ENCODE measurements at places on chromosomes 3 and 15.
A peak's percentile ranks its signal among the peaks of the same experiment; 100 is the strongest.

DNA sequence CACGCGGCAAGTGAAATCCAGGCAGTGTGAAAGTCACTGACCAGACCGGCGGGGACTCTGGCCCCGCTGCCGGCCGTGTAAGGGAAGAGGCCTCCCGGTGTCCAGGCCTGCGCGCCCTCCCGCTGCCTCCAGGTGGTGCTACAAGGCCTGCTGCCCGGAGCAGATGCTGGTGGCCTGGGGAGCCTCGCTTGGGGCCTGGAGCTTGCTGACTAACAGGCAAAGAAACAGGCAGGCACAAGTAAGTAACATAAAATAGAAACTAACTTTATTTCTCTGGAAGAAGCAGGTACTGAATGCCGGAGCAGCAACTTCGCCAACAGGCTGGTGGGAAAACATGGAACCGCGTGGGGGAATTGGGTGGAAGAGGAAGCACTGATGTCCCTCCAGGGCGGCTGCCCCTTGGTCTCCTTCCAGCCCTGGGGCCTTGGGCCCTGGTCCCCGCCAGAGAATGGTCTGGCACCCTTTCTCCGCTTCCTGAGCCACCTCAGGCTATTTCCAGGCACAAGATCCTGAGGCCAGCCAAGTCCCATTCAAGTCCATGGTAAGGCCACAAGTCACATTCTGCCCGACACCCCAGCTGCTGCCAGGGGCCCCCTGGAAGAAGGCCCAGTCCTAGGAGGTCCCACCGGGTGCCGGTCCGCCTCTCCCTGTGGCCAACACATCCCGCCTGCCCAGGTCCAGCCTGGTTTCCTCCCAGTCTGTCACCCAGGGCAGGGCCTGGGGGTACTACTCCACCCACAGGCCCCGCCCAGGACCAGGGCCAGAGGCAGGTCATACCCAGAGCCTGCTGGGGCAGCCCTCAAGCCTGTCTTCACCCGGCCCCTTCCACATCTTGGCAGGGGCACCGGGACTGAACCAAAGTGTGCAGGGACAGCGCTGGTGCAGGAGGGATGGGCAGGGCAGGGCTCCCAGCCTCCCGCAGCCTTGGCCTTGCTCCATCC is 45.0 kb downstream of the TNK2 start:
- peak; percentile 42 for DNase-seq

DNA sequence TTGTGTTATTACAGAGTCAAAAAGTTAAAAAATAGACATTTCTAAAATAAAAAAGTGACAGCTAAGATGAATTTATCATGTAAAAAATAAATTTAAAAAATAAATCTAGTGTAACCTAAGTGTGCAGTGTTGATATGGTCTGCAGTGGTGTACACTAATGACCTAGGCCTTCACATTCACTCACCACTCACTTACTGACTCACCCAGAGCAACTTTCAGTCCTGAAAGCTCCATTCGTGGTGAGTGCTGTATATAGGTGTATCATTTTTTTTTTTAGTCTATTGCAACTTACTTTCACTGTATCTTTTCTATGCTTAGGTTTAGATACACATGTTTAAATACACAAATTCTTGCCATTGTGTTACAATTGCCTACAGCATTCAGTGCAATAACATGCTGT is 459.4 kb upstream of the ROBO1 start:
- DNase-seq, result no peak

DNA sequence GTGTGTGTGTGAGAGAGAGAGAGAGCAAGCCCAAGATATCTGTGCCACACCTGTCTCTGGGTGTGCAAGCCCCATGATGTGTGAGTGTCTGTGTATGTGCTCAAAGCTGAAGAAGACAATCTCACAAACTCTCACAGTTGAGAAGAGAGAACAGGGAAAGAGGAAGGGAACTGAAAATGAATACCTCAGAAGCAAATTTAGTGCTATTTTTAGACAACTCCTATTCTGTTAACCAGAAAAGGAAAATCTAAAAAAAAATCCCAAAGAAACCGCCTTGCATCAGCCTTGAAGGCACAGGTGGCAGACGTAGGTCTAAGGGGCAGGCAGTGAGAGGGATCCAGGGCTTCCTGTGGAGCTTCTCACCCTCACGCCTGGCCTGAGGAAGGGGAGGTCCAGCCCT is 47.8 kb downstream of the ATP2B2 start:
- no peak for DNase-seq

DNA sequence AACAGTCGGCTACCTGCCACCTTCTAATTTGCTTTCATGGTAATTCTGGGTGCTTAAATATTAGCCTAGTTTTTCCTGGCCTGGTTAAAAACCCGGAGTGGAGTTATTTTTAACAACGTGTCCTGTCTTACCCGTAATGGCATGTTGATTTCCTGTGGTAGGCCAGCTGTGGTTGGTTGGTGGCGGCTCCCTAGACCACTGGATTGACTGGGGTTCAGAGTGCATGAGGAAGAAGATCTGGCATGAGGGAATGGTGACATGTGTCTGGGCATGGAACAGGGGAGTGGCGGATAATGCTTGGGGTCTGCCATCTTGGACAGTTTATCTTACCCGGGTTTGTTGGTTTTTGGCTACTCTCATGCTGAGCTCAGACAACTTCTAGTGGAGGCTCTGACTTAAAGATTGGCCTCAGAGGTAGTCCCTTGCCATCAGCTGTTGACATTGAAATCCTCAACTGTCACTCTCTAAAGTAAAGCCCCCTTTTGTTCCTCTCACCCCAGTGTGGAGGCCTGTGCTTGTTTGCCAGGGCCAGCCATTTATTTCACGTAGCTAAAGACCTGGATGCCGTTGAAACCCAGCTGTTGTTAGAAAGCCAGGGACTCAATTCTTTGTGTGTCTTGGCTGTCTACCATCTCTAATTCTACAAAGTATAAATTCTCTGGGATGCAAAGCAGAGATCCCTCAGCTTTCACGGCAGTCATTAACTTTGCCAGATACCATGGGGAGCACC is 81.6 kb downstream of the DNASE1L3 start:
- DNase-seq, result no peak

DNA sequence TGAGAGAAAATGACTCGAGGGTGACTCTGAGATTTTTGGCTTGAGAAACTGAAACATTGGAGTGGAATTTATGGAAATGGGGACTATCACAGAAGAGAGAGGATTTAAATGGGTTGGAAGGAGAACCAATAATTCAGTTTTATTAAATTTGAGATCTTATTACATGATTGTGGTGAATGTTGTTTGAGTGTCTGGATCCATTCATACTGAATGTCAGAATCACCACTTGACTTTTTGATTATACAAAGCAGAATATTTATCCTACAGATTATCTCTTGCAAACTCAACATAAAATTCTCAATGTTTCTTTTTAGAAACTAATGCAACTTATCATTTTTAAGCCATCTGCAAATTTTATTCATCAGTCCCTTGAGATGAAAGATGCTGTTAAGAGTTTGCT is 332.8 kb downstream of the CNTN3 start:
- no peak for DNase-seq

DNA sequence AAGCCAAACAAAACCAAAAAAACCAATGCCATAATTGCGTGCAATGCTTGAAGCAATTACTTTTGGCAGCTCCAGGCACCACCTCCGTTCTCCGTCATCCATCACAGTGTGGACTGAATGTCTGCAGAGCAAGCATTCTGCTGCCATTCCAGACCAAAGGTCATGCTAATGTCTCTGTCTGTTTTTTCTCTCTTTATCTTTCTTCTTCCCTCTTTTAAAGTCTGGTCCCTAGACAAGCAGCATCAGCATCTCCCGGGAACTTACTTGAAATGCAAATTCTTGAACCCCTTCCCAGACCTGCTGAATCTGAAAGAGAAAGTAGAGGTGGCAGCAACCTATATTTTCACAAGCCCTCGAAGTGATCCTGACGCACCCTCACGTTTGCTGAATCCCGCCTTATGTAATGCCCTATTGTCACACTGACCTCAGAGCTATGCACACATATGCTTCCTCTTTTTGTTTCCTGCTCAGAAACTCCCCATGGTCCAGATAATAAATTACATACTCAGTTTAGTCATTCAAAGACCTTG is 297.3 kb upstream of the PROK2 start:
- DNase-seq, result no peak

- no peak for DNase-seq
Measured at GRCh38 chr15:66906668-66907614, 158.5 kb upstream of the SMAD3 start.

GRCh38 chr3:170137986-170138385 is 43.5 kb downstream of the PHC3 start:
- DNase-seq, result no peak

DNA sequence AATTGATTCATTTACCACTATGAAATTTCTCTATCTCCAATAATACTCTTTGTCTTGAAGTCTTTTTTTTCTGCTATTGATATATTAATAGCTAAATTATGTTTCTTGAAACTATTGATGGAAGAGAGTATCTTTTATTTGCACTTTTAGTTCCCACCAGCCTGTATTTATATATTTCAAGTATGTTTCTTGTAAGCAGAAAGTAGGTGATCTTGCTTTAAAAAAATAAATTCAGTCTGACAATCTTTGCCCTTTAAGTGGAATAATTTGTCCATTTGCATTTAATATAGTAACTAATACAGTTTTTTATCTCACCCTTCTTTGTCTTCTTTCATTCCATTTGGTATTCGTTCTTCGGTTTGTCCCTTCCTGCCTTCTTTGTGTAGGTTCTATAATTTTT is 790.5 kb downstream of the MCTP2 start:
- no peak for DNase-seq

GRCh38 chr3:181292984-181293383 is 303.4 kb upstream of the DNAJC19 start:
- no peak for DNase-seq

DNA sequence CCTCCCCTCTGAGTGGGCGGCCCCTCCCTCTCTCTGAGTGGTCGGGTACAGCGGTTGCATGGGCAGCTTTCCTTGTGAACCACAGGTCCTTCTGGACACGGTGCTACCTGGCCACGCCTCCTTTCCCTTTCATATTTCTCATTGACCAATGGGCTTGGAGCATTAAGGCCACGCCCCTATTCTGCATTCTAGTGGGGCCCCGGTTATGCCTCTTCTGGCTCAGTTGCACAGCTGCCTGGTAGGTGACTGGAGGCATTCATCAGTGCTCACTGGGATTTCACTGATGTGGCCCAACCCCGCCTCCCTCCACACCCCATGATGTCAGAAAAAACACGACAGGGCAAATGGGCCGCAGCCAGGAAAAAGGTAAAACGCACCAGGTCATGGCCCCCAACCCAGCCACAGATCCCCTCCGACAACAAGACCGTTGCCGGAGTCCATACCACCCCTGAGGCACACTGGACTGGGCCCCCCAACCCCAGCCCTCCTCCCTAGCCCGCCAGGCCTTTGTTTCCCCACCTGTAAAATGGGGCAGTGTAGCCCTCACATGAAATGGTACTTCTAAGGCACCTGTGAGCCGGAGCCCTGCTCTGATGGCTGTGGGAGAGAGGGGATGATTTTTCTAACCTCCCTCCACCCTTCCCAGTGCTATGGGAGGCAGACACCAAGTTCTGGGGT is 26.3 kb downstream of the NGRN start:
- DNase-seq, result no peak

GRCh38 chr3:177538048-177538749 is 340.9 kb upstream of the TBL1XR1 start:
- no peak for DNase-seq

DNA sequence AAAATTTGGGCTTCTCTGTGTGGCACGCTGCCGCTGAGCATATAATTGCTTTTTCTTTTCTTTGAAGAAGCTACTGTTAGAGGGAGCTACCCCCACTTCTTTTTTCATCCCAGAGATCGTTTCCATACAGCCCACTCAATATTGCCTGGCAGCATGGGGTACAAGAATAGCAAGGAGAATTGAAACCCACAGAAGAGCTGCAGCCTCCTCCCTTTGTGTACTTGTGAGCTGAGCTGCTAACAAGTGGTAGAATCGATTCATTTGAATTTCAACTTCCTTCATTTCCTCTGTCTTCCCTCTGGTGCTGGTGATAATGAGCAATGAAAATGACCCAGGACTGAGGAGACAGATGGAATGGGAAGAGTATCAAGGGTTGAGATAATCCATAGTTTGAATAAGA is 64.9 kb downstream of the LRRC3B start:
- DNase-seq, result no peak

DNA sequence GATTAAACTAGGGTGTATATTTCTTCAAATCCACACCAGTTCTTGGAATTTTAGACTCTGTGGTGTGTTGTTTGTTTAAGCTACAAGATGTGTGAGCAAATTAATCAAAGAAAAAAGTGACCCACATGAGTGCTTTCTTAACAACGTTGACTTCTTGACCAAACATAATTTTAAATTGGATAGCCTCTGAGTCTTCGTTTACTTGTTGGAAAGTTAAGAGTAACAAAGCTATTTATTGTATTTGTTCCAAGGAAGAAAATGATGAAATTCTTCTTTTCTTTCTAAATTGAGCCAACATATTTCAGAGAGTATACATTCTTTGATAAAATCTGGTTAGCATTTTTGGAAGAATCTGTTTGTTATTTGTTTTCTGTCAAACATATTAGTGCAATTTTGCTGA is 99.9 kb upstream of the IGSF10 start:
- DNase-seq, result no peak

DNA sequence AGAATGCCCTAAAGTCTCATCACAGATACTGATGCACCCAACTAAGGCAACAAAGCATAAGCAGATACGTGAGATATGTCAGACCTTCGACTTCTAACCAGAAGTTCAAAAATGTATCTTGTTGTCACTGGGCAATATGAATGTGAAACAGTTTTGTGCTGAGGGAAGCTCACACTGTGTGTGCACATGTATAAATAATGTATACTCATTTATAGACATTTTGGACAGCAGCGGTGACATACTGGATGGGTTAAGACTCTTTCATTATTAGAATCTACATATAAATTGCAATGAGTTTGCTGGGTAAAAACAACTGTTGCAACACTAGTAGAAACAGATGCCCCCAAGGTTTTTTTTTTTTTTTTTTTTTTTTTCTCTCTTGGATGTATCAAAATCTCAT is 37.9 kb downstream of the TIGIT start:
- DNase-seq, result no peak
